ENCODE measurements at places on chromosomes 1 and 21. TPM values are rescaled to one million over a fixed set of nuclear protein-coding genes. Genes with fewer than 3 reads are reported as not detected.

Gene GJA8
- not detected for total RNA-seq

Gene TNNT2
- total RNA-seq, result 0.11 TPM

Gene LCE2B
- total RNA-seq, result not detected

Gene PEAR1
- 0.49 TPM for total RNA-seq

Gene ZSWIM5
- 0.11 TPM for total RNA-seq

Gene DFFA
- 47.8 TPM for total RNA-seq

Gene HES3
- not detected for total RNA-seq

Gene VANGL1
- 12.9 TPM for total RNA-seq

Gene RIPPLY3
- total RNA-seq, result not detected

Gene VWA1
- total RNA-seq, result 4.9 TPM

Gene LORICRIN
- not detected for total RNA-seq

Gene FNDC10
- 3.6 TPM for total RNA-seq

Gene ARTN
- total RNA-seq, result 1.4 TPM

Gene LINGO4
- not detected for total RNA-seq

Gene AVPR1B
- total RNA-seq, result not detected
